ENCODE measurements at places on chromosomes 2 and 18. TPM values are rescaled to one million over a fixed set of nuclear protein-coding genes. Genes with fewer than 3 reads are reported as not detected.

REEP1 gene
- total RNA-seq: not detected

DNA sequence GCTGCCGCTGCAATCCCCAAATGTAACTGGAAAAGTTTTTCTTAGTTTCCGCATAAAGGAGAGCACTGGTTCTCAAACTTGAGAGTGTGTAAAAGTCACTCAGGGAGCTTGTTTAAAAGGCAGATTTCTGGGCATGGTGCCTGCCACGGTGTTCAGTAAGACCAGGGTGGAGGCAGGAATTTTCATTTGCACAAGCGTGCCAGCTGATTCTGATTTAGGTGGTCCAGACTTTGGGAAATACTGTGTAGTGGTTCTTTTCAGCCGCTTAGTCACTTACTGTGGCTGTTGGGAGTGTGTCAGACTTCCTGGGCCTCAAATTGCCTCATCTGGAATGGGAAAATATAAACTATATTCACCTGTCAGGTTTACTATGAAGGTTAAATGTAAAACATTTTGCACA lies 788 bp downstream of the ARMC9 start:
- no peak for DNase-seq

DNA sequence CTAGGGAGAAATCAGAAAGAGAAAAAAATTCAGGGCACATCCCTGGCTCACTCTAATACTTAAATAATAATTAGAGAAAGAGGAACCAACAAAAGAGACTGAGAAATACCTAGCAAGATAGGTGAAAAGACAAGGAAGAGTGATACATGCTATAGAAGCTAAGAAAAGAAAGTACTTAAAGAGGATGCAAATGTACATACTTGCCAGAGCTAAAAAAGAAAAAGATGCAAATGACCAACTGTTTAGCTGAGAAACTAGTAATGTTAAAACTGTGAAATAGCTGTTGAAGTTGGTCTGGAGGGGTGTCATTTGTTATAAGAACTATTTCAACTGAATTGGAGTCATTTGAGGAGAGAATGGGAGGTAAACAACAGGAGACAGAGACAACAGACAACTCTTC lies 412.2 kb downstream of the SPAG16 start:
- DNase-seq: no peak

GRCh38 chr2:160614391-160614790 lies 120.8 kb upstream of the RBMS1 start:
- DNase-seq: no peak

GRCh38 chr2:74619651-74620297 lies 28.4 kb downstream of the M1AP start:
- DNase-seq: no peak
